ENCODE measurements at places on chromosomes 6 and 20. TPM values are rescaled to one million over a fixed set of nuclear protein-coding genes. Genes with fewer than 3 reads are reported as not detected.

Gene OPN5
- total RNA-seq, result not detected

Gene IL20RA
- not detected for total RNA-seq

Gene SMLR1
- not detected for total RNA-seq

Gene MYLK4
- total RNA-seq, result 0.02 TPM

Gene ZNF311
- 0.40 TPM for total RNA-seq

Gene HLA-DPB1
- 33.5 TPM for total RNA-seq

Gene NOL4L
- total RNA-seq, result 20.2 TPM

Gene HLA-F
- 0.90 TPM for total RNA-seq

Gene NKX2-4
- total RNA-seq, result 3.1 TPM

Gene CST3
- total RNA-seq, result 193 TPM

Gene GRM1
- not detected for total RNA-seq

Gene RAET1G
- total RNA-seq, result 1.6 TPM

Gene TFAP2A
- 1.8 TPM for total RNA-seq

Gene MOG
- total RNA-seq, result not detected

Gene SMPD2
- 14.9 TPM for total RNA-seq

Gene NHSL1
- 7.5 TPM for total RNA-seq

Gene DSP
- 3.4 TPM for total RNA-seq

Gene PCMTD2
- total RNA-seq, result 11.7 TPM

Gene TCF15
- not detected for total RNA-seq

Gene RAB5IF
- 173 TPM for total RNA-seq

Gene TRIM31
- 0.03 TPM for total RNA-seq

Gene JPH2
- total RNA-seq, result 0.53 TPM

Gene LST1
- not detected for total RNA-seq

Gene VNN1
- total RNA-seq, result 0.27 TPM

Gene ASIP
- not detected for total RNA-seq

Gene WFDC11
- not detected for total RNA-seq

Gene E2F3
- 6.7 TPM for total RNA-seq

Gene NOX3
- total RNA-seq, result not detected

Gene DDX27
- total RNA-seq, result 68.6 TPM

Gene SAPCD1
- total RNA-seq, result 3.5 TPM

Gene SOX4
- total RNA-seq, result 4.5 TPM

Gene CD93
- 0.03 TPM for total RNA-seq

Gene TUBE1
- total RNA-seq, result 18.4 TPM

Gene CCDC170
- not detected for total RNA-seq

Gene NRSN1
- total RNA-seq, result not detected

Gene FAXC
- 5.9 TPM for total RNA-seq

Gene BANF2
- total RNA-seq, result not detected

Gene UBE3D
- total RNA-seq, result 7.4 TPM

Gene ADGRF1
- total RNA-seq, result not detected

Gene PKIB
- total RNA-seq, result 0.23 TPM

Gene PSORS1C2
- not detected for total RNA-seq

Gene ZSCAN12
- 3.8 TPM for total RNA-seq

Gene PSMB8
- total RNA-seq, result 46.2 TPM

All from HT1080 (cell line).